Activated CD4-positive, alpha-beta T cell treated with anti-CD3 and anti-CD28 coated beads, Interleukin-2, amount 50 U/mL, for 1 hour (primary cell): ENCODE measurements at places on chromosomes 1 and 21.

GRCh38 chr1:161119092-161119903 lies 1.4 kb downstream of the NIT1 start:
- DNase-seq: peak; percentile 53

GRCh38 chr1:180221462-180221861 lies 8.6 kb upstream of the LHX4 start:
- DNase-seq: no peak

- no peak for DNase-seq
Measured at GRCh38 chr1:31523012-31523411, 53.3 kb upstream of the TINAGL1 start.

DNA sequence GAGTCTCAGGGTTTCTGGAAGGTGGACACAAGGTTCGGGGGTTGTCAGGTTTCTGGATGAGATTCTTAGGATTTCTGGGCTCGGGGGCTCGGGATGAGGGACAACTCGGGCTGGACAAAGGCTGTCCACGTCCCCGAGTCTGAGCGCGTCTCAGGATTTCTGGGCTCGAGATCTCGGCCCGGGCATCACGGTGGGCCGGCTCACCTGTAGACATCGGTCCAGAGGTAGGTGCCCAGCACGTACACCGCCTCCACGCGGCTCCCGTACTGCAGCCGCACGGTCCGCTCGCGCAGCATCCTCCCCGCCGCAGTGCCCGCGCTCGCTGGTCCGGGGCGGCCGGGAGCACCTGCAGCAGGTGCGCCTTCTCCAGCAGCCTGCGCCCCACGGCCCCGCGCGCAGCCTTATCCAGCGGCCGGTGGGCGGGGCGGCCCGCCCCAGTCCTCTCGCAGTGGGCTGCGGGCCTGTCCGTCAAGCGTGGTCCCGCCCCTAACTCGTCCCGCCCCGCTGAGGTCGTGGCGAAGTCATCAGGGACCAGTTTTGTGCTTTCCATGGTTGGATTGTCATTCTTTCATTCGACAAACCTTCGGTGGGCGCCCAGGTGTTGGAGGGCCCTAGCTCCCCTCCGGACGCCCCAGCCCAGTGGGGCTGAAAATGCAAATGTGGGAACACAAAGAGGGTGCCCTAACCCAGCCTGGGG lies at the start of gene PADI2:
PADI2 (minus strand) TSS at position 376 of the 697 bp plus-strand sequence; CDS start at position 296, 80 bp downstream.
- DNase-seq: peak; percentile 52

- DNase-seq: peak; percentile 67
Measured at GRCh38 chr1:151898519-151898991, 10.8 kb downstream of the THEM4 start.

DNA sequence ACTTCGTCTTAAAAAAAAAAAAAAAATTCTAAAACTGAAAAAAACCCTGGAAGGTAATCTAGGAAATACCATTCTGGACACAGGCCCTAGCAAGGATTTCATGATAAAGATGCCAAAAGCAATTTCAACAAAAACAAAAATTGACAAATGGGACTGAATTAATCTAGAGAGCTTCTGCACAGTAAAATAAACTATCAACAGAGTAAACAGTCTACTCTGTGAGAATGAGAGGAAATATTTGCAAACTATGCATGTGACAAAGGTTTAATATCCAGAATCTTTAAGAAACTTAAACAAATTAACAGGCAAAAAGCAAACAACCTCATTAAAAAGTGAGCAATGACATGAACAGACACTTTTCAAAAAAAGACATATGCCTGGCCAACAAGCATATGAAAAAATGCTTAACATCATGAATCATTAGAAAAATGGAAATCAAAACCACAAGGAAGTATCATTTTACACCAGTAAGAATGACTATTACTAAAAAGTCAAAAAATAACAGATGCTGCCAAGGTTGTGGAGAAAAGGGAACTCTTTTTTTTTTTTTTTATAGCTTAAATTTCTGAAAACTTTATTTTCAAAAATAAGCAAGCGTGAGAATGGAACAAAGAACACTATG lies 29.4 kb upstream of the RNPC3 start:
- DNase-seq: no peak

GRCh38 chr1:181192316-181192715 lies 103.8 kb downstream of the IER5 start:
- DNase-seq: no peak

DNA sequence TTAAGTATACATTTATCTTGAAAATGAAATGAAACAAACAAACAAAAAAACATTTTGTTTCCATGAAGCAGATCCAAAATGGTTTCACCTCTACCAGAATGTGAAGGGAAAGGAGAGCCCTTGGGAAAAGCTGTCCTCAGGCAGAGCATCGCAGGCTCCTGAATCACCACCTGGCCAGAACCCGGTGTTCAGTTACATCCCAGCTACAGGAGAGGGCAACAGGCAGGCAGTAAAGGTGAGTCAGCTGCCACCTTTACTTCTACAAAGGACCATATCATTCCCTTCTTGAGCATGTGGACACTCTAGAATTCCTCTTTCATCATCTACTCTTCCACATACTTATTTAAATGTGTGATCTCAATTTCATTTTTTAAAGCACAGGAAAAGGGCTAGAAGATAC lies 151.2 kb downstream of the PIGK start:
- no peak for DNase-seq

GRCh38 chr1:169679692-169680091 lies 31.7 kb downstream of the SELL start:
- no peak for DNase-seq

- no peak for DNase-seq
Measured at GRCh38 chr1:54701996-54702395, 13.7 kb upstream of the TTC4 start.

DNA sequence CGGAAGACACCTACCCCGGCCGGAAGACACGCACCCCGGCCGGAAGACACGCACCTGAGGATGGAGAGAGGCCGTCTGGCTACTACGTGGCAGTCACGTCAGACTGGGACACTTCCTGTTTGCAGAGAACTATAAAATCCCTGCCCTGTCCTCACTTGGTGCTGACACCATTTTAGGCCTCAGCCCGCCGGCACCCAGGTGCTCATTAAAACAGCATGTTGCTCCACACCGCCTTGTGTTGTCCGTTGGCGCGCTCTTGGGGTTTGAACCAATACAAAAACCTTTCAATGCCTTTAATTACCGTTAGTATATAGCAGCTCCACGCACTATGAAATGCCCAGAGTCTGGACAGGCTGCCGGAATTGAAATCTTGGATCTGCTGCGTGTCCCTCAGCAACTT lies 34.7 kb downstream of the VN1R5 start:
- no peak for DNase-seq

GRCh38 chr1:227735539-227736285 lies 477 bp downstream of the SNAP47 start:
- no peak for DNase-seq

DNA sequence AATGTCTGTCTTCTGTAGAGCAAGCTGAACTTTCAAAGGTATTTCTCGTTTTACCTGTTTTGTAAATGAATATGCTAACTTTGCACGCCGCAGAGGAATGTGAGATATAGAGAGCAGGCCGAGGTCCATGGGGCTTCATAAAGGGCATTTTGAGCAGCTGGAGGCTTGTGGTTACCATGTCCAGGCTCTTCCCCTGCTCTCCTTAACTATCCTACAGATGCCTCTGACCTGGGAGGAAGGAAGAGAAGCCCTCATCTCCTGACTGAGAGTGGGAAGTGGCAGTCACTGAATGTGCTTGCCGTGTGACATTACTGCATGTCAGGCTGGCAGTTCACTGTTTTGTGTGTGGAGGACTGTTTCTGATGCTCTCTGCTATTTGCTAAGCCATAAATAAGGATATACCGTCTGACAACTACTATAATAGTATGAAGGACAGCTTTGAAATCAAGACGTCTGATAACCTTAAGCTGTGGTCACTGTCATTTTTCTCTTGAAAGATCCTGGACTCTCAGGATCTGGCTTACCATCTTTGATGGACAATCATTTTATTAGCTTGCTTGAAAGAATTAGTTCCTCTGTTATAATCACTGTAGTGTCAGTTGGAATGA lies 92.2 kb downstream of the DYRK1A start:
- no peak for DNase-seq

- no peak for DNase-seq
Measured at GRCh38 chr1:151371370-151372057, 991 bp downstream of the SELENBP1 start.

DNA sequence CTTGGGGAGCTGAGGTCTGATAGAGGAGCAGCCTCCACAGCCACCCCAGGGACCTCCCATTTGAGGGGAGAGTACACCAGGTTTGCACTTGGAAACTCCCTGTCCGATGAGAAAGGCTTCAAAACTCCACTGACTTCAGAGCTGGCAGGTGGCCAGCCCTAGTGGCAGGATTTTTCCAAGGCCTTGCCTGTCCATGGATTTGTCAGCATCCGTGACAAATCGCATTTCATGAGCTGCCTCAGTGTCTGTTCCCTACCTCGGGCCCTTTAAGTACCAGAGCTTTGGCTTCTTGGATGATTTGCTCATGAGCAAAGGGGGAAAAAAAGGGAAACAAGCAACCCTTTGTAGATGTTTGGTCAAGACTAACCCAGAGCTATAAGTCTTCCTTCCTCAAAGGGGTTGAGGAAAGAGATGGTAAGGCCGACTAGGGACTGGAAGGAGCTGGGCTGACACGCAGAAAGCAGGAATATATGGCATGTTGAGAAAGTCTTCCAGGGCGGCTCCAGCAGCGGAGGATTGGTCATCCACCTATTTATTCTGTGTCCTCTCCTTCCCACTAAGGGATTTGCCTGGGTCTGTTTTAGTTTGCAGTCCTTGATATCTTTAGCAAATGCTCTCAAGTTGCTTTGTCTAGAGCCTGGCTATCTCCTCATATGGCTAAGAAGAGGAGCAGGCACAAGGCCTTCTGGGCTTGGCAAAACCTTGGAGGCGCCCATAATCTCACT lies 2.7 kb upstream of the HSPG2 start:
- DNase-seq: no peak

DNA sequence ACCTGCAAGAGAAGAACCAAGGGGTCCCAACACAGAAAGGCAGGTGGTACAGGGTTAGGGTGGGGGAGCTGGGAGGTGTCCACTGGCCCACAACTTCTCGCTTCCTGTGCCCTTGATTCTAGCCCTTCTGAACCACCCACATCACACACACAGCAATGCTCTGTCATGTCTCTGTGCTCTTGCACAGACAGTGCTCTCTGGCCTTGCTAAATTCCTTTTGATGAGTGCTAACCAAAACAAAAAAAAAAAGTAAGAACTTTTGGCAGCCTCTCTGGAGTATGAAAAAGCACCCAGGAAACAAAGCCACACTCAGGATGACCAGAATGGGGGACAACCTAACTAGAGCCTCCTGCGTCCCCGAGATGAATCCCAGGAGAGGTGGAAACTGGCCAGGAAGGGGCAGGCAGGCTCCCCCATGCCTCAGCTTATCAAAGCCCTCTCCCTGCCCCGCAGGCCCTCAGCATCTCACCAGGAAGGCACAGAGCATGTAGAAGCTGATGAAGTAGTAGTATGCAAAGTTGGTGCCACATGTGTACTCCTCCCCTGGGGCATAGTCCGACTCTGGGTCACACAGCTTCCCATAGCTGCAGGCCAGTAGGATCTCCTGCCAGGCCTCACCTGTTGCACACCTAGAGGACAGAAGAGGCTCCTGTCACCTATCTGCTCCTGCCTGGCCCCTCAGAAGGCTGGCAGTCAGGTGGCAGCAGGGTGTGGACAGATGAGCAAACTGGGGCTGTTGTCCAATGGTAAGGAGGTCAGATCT lies 27.2 kb upstream of the KIF21B start:
- no peak for DNase-seq

GRCh38 chr1:222404710-222405109 lies 143.2 kb downstream of the HHIPL2 start:
- no peak for DNase-seq

DNA sequence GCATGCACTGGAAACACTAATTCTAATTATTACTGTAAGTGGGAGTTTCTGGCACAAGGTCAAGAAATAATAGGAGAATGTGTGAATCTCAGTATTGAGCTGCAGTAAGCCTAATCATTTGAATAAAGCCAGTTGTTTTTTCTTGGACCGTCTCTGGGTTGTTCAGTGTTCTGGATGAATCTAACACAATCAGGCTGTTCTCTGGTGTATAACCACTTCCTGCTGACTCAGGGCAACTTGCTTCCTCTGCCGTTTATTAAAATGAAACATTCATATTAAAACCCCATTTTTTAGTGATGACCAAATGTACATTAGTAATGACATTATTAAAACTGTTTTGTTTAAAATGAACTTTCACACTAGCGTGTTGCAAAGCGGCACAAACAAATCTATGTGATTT lies 273.1 kb upstream of the SNX7 start:
- DNase-seq: no peak

- DNase-seq: no peak
Measured at GRCh38 chr1:21579791-21580190, 70.6 kb downstream of the ALPL start.

DNA sequence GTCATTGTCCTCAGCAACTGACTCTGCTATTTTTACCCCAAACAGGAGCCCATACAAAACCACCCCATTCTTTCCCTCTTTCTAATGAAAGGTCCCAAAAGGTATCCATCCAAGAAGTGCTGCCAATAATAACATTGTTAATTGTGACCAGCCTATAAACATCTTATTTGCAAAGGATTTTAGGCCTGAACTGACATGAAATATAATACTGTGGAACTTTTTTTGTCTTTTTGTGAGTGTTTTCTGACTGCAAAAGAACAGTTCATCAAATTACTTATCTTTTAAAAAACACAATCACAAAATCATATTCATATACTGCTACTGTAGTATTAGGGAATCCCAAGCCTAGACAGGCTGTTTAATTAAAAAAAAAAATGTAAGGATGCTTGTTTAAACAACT lies 3.4 kb downstream of the PIGM start:
- no peak for DNase-seq

DNA sequence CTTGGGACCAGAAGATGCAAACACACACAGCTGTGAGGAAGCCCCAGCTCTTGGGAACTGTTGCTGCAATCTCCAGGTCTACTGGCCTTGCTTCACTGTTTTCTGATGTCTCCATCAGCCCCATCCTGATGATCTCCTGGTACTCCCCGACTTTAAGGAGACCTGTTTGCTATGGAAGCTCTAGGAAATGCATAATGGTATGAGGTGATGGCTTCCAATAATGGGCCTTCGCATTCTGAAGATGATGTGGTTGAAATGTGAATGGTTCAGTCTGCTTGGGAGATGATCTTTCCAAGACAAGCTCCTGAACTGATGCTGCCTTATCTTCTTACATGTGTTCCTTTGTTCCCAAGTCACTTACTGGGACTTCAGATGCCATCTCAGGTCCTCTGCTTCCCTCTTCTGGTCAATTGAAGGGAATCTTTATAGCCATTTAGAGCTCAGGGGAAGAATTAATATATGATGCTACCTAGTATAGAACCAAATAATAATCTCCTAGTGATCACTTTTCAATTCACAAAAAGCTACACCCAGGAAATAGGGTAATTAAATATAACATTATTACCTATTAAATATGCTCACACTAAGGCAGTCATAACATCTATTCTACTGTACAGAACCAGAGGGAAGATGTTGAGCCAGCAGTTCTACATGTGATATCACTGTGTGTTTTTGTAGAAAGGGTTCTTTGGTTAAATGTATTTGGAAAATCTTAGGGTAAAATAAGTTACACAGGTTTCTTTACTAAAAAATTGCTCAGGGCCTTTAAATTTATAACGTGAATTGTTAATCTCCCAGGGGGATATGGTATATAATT lies 73.9 kb upstream of the VTCN1 start:
- DNase-seq: no peak

- no peak for DNase-seq
Measured at GRCh38 chr1:185864889-185865517, 130.8 kb downstream of the HMCN1 start.
